ENCODE measurements at places on chromosomes 4 and X. TPM values are rescaled to one million over a fixed set of nuclear protein-coding genes. Genes with fewer than 3 reads are reported as not detected.

The INTS6L gene
- total RNA-seq = 30.6 TPM

The APBB2 gene
- total RNA-seq = 1.6 TPM

The SERPINA7 gene
- not detected for total RNA-seq

The CNGA1 gene
- not detected for total RNA-seq

The BLOC1S4 gene
- total RNA-seq = 20.1 TPM

The WNK3 gene
- 0.12 TPM for total RNA-seq

The STBD1 gene
- total RNA-seq = 0.35 TPM

The MAP7D3 gene
- 24.5 TPM for total RNA-seq

The TBC1D9 gene
- total RNA-seq = not detected

The FAM53A gene
- 3.5 TPM for total RNA-seq

The BRS3 gene
- not detected for total RNA-seq

The FOXR2 gene
- not detected for total RNA-seq

The CYTL1 gene
- total RNA-seq = not detected

The GSX2 gene
- total RNA-seq = not detected

The PROM1 gene
- not detected for total RNA-seq

The PABPC1L2A gene
- total RNA-seq = not detected

The KIAA1210 gene
- not detected for total RNA-seq

The PNMA5 gene
- total RNA-seq = not detected

The TRIM60 gene
- total RNA-seq = not detected

The SMPX gene
- total RNA-seq = not detected

The CXXC4 gene
- total RNA-seq = not detected

The IL15 gene
- total RNA-seq = 0.92 TPM

The PNMA6F gene
- total RNA-seq = not detected

The RGN gene
- total RNA-seq = not detected

The F11 gene
- total RNA-seq = not detected

The WDR19 gene
- 12.1 TPM for total RNA-seq

The MAOB gene
- not detected for total RNA-seq

The DRD5 gene
- not detected for total RNA-seq

The FAM120C gene
- total RNA-seq = 10.8 TPM
